ENCODE measurements at places on chromosomes 7 and 10. TPM values are rescaled to one million over a fixed set of nuclear protein-coding genes. Genes with fewer than 3 reads are reported as not detected.

- DNase-seq, result no peak
Measured at GRCh38 chr7:73882047-73882402, 21.1 kb downstream of the TMEM270 start.

- no peak for DNase-seq
Measured at GRCh38 chr7:51070151-51070550, 246.5 kb downstream of the COBL start.

TEX36 gene
- not detected for polyA plus RNA-seq

DNA sequence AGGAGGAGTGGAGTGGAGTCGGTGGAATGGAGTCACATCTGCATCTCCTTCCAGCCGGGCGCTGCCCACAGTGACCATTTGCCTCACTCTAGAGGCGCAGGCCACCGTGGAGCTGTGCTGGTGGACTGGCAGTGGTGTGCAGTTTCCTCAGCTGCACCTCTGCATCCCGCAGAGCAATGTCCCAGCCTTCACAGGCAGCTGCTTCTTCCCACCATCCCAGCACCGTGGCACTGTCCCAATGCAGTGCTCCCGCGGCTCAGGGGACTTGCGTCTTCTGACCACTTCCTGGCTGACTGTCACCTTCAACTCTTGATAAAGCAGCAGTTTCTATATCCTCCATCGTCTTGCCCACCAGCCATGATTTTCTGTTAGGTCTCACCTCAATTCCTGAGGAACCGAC is 90.3 kb upstream of the SFMBT2 start:
- DNase-seq, result no peak

- DNase-seq, result no peak
Measured at GRCh38 chr10:86642499-86642898, 11.8 kb upstream of the OPN4 start.

- no peak for DNase-seq
Measured at GRCh38 chr7:105673367-105674084, 92.2 kb upstream of the EFCAB10 start.

TWIST1 gene
- polyA plus RNA-seq, result 3.6 TPM

MEST gene
- 8.2 TPM for polyA plus RNA-seq

DNA sequence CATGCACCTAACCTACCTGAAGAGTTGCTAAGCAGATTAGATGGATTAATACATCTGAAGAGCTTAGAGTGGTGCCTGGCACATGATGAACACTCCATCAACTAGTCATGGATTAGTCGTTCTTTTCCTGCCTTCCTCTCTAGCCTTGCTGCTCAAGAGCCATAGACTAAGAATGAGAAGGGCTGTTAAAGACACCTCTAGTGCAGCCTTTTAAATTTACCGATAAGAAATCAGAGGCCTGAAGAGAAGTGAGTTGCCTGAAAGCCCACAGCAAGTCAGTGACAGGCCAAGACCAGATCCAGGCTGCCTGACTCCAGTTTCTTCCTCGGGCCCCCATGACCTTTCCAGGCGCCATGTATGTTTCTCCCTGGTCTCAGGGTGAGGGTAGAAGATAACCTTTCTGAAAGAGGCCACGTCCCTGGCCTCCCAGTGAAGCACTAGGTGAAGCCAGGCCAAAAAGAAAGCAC is 6.5 kb downstream of the TSPAN15 start:
- no peak for DNase-seq

DNA sequence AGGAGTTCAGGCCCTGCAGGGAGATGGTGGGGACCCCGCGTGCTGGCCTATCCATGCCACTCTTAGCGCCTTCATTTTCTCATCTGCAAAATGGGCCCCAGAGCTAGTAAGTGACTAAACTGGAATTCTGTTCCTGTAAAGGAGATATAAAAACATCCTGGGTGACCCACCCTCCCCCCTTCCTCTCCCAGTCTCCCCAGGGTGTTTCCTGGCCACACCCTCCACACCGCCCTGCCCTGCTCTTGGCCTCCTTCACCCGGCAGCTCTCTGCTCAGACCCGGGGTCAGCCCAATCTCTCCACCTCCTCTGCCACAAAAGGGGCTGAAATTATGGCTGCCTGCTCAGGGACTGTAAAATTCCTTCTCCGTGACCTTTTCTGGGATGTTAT is 70.7 kb downstream of the C10orf105 start:
- no peak for DNase-seq

RAMP3 gene
- polyA plus RNA-seq, result 58.4 TPM

HOXA4 gene
- 3.3 TPM for polyA plus RNA-seq

GIMAP1 gene
- polyA plus RNA-seq, result 7.8 TPM

DNA sequence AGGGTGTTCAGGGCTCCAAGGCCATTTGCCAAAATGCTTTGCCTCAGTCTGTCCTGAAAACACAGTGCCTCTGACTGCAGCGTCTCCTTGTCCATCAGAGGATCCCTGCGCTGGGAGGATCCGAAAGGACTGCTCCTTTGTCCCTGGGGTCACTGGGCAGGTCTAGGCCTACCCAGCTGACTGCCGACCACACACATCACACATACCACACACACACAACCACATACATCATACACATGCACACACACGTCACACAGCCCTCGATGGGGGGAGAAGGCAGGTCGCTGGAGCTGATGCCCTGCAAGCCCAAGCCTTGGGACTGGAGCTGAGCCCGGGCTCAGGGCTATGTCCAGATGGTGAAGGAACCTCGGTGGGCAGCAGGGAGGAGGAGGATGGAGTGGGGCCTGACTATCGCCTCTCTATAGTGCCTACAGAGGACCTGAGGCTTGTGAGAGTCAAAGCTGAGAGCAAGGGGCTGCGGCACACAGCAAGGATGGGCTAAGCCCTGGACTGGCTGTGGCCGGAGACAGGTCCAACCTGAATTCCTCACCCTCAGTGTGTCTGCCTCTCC is 29.1 kb downstream of the GPRIN2 start:
- peak; percentile 59 for DNase-seq

DNA sequence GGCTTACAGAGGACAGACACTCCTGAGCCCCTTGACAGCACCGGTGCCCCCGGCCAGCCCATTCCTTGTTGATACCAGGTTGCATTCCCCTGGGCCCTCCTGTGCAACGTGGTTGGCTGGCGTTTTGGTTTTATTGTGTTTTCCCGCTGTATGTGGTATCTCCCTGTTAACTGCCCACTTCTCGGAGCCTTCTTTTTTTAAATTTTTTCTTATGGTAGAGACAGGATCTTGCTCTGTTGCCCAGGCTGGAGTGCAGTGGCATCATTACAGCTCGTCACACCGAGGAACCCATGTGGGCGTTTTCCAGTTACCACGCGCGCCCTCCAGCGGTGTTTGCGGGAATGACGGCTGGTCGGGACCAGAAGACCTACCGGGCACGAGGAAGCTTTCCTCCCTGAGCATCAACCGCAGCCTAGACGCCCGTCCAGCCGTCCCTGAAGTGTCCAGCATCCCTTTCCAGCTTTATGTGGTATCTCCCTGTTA is 16.9 kb upstream of the ZFAND2A start:
- peak; percentile 79 for DNase-seq

All from right cardiac atrium (tissue), 5 donors.